Adrenal gland (tissue), 19 donors: ENCODE measurements at places on chromosomes 1 and 21. TPM values are rescaled to one million over a fixed set of nuclear protein-coding genes. Genes with fewer than 3 reads are reported as not detected.

DNA sequence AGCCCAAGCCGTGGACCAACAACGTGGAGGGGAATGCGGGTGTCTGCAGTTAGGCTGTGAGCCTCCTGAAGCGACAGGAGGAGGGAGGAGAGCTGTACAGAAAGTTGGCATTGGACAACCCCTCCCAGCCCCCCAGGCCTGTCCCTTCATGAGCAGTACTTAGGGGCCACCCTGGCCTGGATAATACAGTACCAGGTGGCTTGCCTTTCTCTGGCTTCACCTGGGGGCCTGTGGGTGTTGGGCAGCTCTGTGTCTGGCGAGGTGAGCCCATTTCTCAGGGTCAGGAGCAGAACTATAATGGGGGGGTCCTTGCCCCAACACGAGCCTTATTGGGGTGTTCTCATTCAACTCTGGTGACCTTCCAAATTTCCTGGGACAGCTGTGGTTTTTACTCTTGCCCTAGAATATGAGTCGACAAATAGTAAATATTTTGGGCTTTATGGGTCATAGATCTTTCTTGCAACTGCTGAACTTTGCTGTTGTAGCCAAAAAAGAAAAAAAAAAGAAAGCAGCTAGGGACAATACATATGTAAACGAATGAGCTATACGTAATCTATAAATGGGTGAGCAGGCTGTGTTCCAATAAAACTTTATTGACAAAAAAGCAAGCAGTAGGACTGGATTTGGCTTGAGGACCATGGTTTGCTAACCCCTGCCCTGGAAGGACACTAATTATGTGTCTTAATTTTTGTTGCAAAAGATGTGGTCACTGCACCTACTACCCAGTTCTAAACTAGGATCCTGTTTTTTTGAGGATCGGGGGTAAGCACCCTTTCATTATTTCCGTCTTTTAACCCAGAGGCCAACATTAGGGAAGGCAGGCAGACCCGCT lies 11.4 kb downstream of the COQ8A start:
- H3K27ac ChIP-seq = no peak overlapping the region
- no peaks in the 10 kb centered on the region for H3K27me3 ChIP-seq
- no peak for DNase-seq
- no peak overlapping the region for H3K4me3 ChIP-seq
- H3K36me3 ChIP-seq = no peaks in the 10 kb centered on the region

DNA sequence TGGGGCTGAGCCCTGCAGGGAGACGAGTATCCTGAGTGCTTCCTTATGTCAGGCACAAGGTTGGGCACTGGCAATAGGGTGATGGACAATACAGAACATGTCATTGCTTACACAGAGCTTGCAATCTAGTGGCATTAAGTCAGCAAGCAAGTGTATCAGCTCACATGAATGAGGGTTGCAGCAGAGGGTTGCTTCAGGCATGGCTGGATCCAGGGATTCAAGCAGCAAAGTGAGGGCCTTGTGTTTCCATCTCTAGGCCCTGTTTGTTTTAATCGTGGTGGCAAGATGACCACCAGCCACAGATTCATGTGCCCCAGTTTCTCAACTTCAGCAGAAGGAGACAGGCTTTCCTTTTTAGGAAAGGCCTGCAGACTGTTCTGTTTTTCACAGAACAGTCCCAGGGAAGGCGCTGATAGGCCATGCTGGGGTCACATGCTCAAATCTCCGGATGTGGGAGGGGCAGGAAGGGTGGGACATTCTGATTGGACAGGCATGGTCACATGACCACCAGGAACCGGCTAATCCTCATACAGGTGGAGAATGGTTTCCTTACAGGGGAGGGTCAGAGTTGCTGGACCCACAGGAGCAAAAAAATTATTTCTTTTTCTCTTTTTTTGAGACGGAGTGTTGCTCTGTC lies 14.4 kb downstream of the PLOD1 start:
- DNase-seq = no peak
- H3K27ac ChIP-seq = no peak overlapping the region
- H3K4me1 ChIP-seq = no peaks in the 10 kb centered on the region
- H3K27me3 ChIP-seq = no peaks in the 10 kb centered on the region
- H3K4me3 ChIP-seq = no peak overlapping the region

Gene AKT3
- 32.3 TPM for total RNA-seq

Gene TARDBP
- 45.1 TPM for total RNA-seq
